ENCODE measurements at places on chromosomes 5 and 9. TPM values are rescaled to one million over a fixed set of nuclear protein-coding genes. Genes with fewer than 3 reads are reported as not detected.

GRCh38 chr5:112581811-112582320 is 155.8 kb upstream of the APC start:
- no peak overlapping the region for H3K4me3 ChIP-seq
- no peak for DNase-seq

- H3K27ac ChIP-seq = no peak overlapping the region
- no peaks in the 10 kb centered on the region for H3K4me1 ChIP-seq
- H3K36me3 ChIP-seq = no peaks in the 10 kb centered on the region
- H3K4me3 ChIP-seq = no peak overlapping the region
Observed at GRCh38 chr5:81165493-81166119, 67.5 kb upstream of the CKMT2 start.

DNA sequence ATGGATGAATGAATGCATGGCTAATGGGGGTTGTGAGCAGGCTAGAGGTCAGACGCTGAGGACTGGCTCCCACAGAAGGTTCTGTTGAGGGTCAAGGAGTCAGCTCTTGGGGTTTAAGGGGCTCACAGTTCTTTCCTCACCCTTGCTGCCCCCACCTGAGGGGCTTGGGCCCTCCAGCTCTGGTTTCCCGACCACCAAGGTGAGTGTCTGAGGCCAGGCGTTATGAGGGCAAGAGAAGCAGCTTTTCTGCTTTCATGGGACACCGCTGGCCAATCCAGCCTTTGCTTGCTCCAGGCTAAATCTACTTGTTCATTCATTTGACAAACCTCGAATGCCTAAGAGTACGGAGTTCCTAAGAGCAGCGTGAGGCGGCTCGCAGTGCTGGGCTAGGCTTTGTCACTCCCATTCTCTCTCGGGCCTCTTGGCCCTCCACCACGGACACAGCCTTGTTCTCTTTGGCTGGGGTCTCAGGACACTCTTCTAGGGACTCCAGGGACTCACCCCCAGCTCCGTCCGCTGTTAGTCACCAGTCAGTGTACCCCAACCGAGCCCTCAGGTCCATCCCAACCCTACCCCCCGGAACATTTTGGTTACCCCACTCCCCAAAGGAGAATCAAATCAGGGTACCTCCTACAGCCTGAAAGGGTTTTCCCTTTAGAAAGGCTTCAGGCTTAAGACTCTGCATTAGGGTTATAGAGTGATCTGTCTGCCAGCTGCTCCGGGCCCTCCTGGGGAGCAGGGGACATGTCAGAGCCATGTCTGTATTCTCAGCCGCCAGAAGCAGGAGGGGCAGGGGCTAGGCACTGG is 210.1 kb upstream of the MVB12B start:
- H3K36me3 ChIP-seq = no peaks in the 10 kb centered on the region
- no peak overlapping the region for H3K4me3 ChIP-seq
- DNase-seq = no peak
- no peak overlapping the region for H3K27ac ChIP-seq
- no peaks in the 10 kb centered on the region for H3K4me1 ChIP-seq
- H3K27me3 ChIP-seq = peaks cover 5% of the 10 kb centered on the region

DNA sequence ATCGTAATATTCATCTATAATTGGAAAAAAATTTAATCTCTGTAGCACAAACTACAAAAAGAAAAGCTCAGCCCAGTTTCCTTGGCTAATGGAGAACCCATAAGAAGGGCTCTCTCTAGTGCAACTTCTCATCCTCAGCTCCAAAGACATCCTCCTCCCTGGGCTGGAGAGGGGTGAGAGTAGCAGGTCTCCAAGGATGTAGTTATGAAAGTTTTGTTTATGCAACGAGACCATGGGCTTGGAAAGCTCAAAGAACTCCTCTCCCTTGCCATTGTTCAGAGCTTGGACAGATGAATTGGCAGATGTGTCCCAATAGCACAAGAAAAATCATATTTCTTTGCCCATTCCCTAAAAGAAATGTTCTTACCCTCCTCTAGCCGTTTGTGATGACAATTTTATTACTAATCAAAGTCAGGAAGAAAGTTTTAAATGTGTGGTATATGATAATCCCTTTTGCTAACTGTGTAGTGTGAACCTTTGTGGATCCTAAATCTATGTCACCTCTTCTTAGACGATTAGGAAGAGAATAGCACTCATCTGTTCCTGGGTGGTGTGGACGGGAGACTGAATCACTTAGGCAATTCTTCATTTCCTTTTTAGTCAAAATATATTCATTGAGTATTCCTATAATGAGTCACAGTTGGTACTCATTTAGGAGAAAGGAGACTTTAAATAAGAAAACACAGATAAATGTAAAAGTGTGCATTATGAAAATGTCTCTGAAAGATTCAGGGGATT is 52.2 kb downstream of the GARNL3 start:
- H3K4me1 ChIP-seq = peaks cover 15% of the 10 kb centered on the region
- no peaks in the 10 kb centered on the region for H3K36me3 ChIP-seq
- no peaks in the 10 kb centered on the region for H3K27me3 ChIP-seq
- no peak overlapping the region for H3K27ac ChIP-seq

- H3K27ac ChIP-seq = no peak overlapping the region
- no peak overlapping the region for H3K4me3 ChIP-seq
- peaks cover 2% of the 10 kb centered on the region for H3K27me3 ChIP-seq
- DNase-seq = no peak
- H3K4me1 ChIP-seq = peaks cover 1% of the 10 kb centered on the region
- no peaks in the 10 kb centered on the region for H3K36me3 ChIP-seq
Observed at GRCh38 chr9:130167927-130168326, 4.3 kb upstream of the NCS1 start.

DNA sequence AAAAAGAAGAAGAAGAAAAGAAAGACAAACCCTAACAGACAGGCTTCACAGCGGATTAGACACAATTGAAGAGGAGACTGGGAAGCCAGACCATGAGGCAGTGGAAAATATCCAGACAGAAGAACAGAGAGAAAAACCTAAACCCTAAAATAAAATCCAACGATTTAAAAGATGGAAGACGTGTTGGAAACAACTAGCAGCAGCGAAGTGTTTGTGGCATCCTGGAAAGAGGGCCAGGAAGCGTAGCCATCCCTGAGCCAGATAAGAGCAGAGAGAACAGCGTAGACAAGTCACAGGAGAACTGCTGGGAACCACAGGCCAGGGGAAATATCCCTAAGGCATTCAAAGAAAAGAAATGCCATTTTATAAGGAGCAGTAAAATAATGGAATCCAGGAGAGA is 39.7 kb upstream of the NKD2 start:
- no peak overlapping the region for H3K4me3 ChIP-seq
- H3K27me3 ChIP-seq = peaks cover 19% of the 10 kb centered on the region
- H3K27ac ChIP-seq = peak overlapping the region; percentile 32
- no peaks in the 10 kb centered on the region for H3K4me1 ChIP-seq
- no peaks in the 10 kb centered on the region for H3K36me3 ChIP-seq

DNA sequence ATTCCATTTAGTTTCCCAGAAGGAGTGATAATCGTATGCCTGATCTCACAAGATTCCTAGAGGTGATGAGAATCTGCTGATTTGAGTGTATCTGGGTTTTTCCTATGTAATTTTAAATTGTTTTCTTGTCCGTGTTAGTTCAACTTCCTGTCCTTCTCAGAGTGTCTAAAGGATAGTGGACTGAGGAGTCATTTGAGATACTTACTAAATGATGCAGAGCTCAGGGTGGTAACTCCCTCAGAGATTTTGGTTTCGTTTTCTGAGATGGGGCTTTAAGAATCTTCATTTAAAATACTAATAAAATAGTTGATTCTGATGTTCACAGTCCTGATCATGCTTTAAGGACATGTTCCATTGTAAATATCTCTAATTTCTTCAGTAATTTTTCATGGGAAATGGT is 30.3 kb downstream of the MELK start:
- H3K4me1 ChIP-seq = no peaks in the 10 kb centered on the region
- no peak overlapping the region for H3K27ac ChIP-seq
- no peak overlapping the region for H3K4me3 ChIP-seq
- no peaks in the 10 kb centered on the region for H3K36me3 ChIP-seq
- no peak for DNase-seq
- no peaks in the 10 kb centered on the region for H3K27me3 ChIP-seq

DNA sequence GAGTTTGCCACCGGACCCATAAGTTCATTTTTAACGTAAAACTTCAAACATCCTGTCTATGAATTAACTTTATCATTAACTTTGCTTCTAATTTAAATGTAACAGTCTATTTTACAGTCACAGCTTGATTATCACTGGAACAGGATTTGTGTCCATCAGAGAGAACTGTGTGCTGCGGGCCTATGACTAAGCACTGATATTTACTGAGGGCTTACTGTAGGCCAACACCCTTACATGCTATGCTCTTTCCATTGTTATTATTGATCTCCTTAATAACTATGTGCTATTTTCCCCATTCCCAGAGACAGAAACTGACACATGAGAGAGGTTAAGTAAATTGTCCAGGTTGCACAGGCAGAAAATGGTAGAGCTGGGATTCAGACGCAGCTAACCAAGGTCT is 24.0 kb upstream of the GPR151 start:
- no peaks in the 10 kb centered on the region for H3K27me3 ChIP-seq
- H3K36me3 ChIP-seq = no peaks in the 10 kb centered on the region
- DNase-seq = no peak
- H3K4me3 ChIP-seq = no peak overlapping the region
- no peak overlapping the region for H3K27ac ChIP-seq
- H3K4me1 ChIP-seq = no peaks in the 10 kb centered on the region

DNA sequence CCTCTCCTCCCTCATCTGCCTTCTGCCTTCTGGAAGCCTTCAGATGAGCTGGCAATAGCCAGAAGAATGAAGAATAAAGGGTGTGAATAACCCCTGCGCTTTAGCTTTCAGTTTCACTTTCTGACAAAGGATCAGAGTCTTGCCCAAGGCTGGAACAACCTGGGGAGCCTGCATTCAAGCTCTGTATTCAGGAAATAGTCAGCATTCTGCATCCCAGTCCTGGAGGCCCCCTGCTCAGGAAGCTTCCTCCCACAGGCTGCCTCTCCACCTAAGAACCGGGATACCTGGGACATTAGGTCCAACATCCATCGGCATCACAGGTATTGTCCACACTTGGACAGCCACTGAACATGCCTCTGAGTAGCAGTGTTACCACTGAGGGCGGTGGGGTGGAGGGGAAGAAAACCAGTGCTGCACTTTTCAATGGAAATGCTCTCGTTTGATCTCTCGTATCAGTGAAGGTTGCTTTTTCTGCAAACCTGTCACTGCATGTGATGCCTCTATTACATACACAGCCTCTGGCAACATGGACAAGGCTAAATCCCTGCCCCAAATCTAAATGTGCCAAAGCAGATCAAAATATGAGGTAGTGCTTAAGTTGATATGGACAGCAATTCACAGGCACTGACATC is 39.8 kb upstream of the ACO1 start:
- H3K36me3 ChIP-seq = no peaks in the 10 kb centered on the region
- DNase-seq = no peak
- H3K27ac ChIP-seq = no peak overlapping the region

GRCh38 chr9:109313351-109313750 is 7.5 kb downstream of the EPB41L4B start:
- H3K36me3 ChIP-seq = no peaks in the 10 kb centered on the region
- H3K4me1 ChIP-seq = peaks cover 13% of the 10 kb centered on the region
- peaks cover 25% of the 10 kb centered on the region for H3K27me3 ChIP-seq
- no peak overlapping the region for H3K27ac ChIP-seq
- no peak for DNase-seq

- no peak overlapping the region for H3K27ac ChIP-seq
- H3K4me1 ChIP-seq = no peaks in the 10 kb centered on the region
- H3K27me3 ChIP-seq = peaks cover 10% of the 10 kb centered on the region
- H3K36me3 ChIP-seq = no peaks in the 10 kb centered on the region
Observed at GRCh38 chr5:175778951-175779503, 92.4 kb upstream of the CPLX2 start.

- no peaks in the 10 kb centered on the region for H3K27me3 ChIP-seq
- H3K4me1 ChIP-seq = no peaks in the 10 kb centered on the region
- no peak overlapping the region for H3K27ac ChIP-seq
- H3K36me3 ChIP-seq = no peaks in the 10 kb centered on the region
- DNase-seq = no peak
Observed at GRCh38 chr5:139974661-139975060, 68.4 kb downstream of the NRG2 start.

DNA sequence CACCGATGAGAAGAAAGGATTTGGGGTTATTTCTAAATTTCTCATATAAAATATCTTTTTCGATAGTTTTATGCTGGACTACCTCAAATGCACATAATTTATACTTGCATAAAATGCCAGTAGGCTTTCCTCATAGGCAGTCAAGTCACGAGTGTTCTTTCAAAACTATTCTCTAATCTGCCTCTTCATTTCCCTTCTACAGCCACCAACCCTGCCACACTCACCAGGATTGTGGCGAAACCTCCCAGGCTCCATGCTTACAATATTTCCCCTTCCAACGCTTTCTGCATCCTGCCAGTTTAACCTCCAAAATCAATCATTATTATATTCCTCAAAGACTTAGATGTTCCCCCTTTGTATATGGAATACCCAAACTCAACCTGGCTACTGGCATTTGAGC is 65.4 kb downstream of the FRMD3 start:
- peak overlapping the region; percentile 56 for H3K27ac ChIP-seq
- no peak overlapping the region for H3K4me3 ChIP-seq
- peaks cover 34% of the 10 kb centered on the region for H3K4me1 ChIP-seq
- peak; percentile 50 for DNase-seq

- no peak overlapping the region for H3K4me3 ChIP-seq
- no peak overlapping the region for H3K27ac ChIP-seq
Observed at GRCh38 chr5:45336464-45336863, 359.7 kb downstream of the HCN1 start.

DNA sequence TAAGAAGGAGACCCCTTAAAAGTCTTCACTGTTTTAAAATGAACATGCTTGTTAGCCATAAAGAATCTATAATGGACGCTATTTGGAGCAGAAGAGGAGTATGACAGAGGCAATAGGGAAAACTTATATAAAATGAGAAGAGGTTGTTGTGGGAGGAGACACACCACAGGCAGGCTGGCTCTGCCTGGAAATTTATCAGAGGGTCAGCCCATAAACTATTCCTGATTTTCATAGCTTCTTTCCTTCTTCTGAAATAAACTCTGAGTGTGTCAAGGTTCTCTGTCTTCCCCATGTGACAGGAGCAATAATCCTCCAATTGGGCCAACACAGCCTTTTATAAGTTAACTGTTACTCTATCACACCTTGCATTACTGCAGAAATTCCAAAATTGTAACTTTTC is 19.6 kb upstream of the RUSC2 start:
- no peaks in the 10 kb centered on the region for H3K36me3 ChIP-seq
- no peaks in the 10 kb centered on the region for H3K4me1 ChIP-seq
- no peak overlapping the region for H3K4me3 ChIP-seq
- no peak for DNase-seq
- no peak overlapping the region for H3K27ac ChIP-seq
- no peaks in the 10 kb centered on the region for H3K27me3 ChIP-seq

Gene IL13
- total RNA-seq = not detected

Gene ADAMTS19
- total RNA-seq = not detected

Gene FGFR4
- total RNA-seq = 59.7 TPM

Gene MCC
- 20.6 TPM for total RNA-seq

Gene BARHL1
- total RNA-seq = not detected

All from lower lobe of right lung (tissue), 2 donors.